Pancreas (tissue), 10 donors: ENCODE measurements at places on chromosomes 2 and 18. TPM values are rescaled to one million over a fixed set of nuclear protein-coding genes. Genes with fewer than 3 reads are reported as not detected.

Gene ASB1
- total RNA-seq = 14.6 TPM

Gene CRYGD
- not detected for total RNA-seq

Gene MROH2A
- not detected for total RNA-seq

Gene TTC31
- 17.2 TPM for total RNA-seq

Gene ALPG
- not detected for total RNA-seq

Gene LRP1B
- total RNA-seq = 0.06 TPM

Gene ANKRD30B
- not detected for total RNA-seq
